ENCODE measurements at places on chromosomes 4 and X.
A peak's percentile ranks its signal among the peaks of the same experiment; 100 is the strongest.

DNA sequence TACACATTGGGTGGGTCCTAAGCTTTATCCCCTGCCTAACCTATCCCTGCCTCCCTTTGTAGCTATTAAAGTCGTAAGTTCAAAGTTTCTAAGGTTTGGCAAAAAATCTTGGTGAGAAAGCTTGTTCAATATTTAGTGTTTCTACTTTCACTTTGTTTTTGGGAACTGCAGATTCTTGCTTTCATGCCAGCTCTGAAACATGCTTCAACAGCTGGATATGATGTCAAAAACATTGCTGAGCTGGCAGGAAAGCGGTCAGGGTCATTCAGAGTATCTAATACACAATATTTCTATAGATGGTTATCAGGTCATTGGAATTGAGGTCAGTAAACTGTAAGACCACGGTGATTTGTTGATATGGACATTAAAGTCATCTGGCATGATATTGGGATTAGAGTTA is 19.7 kb downstream of the CENPI start:
- DNase-seq = no peak

DNA sequence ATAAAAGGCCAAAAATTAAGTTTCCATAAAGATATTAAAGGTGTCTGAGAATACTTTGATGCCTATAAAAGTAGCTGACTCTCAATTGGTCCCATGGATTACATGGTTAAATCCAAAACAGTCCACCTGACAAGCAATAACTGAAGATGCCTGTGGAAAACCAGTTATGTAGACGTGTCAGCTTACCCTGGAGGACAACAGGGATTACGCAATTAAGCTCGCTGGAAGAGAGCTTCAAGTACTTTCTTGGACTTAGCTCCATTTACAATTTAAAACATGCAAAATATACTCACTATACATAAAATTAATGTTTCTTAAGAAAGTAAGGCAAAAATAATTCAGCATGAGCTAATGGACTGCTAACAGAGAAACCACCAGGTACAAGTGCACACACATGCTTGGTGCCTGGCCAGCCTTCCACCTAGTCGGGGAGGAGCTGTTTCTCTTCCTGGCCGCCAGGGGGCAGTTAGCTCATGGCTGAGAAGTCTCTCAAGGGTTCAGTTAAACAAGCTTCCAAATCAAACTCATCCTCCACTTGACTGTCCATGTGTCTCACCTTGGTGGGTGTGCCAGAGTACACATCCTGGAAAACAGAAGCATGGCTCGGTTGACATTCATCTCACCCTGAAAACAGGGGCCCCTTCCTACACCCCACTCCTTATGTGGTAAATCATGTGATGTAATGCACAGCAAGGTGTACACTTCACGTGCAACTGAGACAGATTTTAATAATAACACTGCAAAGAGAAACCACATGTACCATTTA is 9.2 kb upstream of the FAM53A start:
- DNase-seq = peak; percentile 71

DNA sequence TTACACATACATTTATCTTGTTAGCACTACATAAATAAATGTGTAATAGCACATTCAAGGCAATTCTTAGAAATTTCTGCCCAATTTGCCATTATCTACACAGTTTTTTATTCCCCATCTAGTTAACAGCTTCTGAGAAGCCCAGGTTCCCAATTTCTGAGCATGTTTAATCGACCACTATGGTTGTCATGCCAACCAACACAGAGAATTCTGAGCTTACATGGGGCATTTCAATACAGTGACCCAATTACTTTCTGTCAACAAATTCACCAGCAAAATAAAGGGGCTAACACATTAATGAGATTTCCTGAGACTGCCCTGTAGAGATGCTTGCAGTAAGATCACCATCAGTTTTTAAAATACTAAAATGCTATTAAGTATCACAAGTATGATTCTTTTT is 22.0 kb downstream of the GPM6A start:
- DNase-seq = no peak

- DNase-seq = no peak
Measured at GRCh38 chr4:142528433-142528832, 317.7 kb downstream of the INPP4B start.

DNA sequence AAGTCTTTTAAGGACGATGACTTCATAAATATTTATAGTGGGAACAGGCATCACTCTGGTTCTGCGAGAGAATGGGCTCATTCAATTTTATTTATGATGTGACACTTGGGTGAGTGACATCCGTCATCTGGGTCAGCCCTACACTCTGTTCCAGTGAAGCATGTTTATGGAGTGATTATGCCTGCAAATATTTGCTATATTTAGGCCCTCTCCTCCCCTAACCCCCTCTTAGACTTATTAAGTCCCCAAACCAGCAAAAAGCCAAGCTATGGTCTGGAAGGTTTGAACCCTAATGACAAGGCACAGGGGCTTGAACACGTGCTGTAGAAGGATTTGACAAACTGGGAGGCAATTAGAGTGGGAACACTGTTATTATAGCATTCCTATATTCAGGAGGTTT is 55.9 kb downstream of the C4orf51 start:
- DNase-seq = no peak
